KG1 (cell line): ENCODE measurements at places on chromosomes 5 and 9.

- no peak for DNase-seq
Measured at GRCh38 chr5:56605231-56605630, 210.1 kb upstream of the MAP3K1 start.

GRCh38 chr9:101738566-101739183, at the start of gene GRIN3A:
Gene GRIN3A, minus strand, starts transcription at chr9:101738647. Its CDS starts 668 bp downstream, at chr9:101737979.
- no peak for DNase-seq

GRCh38 chr9:121779381-121780117, 128.1 kb downstream of the DAB2IP start:
- no peak for DNase-seq

DNA sequence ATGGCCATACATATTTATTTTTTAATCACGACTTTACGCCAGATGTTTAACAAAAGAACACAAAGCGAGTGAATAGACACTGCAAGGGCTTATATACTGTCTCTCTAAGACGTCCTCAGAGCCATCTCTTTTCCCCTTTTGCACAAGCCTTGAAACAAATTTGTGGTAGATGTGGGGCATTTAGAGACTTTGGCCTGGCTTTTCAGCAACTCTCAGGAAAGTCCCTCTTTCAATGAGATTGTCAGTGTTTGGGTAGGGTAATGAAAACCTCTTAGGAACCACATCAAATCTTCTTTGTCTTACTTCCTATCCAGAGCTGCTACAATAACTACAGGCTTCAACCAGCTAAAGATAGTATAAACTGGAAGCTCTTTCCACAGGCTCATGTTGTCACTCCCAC, 380.0 kb downstream of the ANXA1 start:
- DNase-seq = no peak

GRCh38 chr9:133113949-133114885, 6.8 kb downstream of the RALGDS start:
- DNase-seq = no peak

DNA sequence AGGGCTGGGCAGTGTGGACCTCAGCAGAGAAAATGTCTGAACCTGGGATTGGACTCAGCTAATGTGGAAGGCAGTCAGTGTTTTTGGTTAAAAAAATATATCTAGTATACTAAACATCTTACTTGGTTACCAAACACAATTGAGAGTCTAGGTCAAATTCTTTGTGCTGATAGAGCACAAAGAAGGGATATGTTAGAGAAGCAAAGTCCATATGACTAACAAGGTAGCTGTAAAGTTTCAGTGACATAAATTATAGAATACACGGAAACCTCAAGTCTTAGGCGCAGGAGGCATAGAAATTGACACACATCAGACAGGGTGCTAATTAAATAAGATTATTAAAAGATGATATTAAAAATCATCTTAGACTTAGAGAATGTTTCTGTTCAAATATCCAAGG, 718.3 kb downstream of the TLR4 start:
- DNase-seq = no peak

GRCh38 chr9:79884546-79884945, 312.8 kb downstream of the TLE4 start:
- no peak for DNase-seq

DNA sequence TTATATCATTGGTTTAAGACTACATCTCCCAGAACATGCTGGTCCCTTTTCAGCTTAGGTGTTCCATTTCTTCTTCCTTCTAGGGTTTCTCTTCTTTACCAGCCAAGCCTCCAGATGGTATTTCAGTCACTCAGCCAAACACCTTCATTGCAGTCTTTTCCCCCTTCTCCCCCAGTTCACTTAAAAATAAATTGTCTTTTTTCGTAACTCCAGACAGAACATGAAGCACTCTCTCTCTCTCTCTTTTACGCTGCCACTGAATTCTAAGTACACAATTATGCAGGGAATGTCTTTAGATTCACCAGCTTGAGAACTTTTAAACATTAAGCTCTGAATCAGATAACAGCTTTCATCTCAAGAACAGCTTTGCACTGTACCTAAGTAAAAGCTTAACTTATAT, 419.7 kb upstream of the BRINP1 start:
- DNase-seq = no peak

DNA sequence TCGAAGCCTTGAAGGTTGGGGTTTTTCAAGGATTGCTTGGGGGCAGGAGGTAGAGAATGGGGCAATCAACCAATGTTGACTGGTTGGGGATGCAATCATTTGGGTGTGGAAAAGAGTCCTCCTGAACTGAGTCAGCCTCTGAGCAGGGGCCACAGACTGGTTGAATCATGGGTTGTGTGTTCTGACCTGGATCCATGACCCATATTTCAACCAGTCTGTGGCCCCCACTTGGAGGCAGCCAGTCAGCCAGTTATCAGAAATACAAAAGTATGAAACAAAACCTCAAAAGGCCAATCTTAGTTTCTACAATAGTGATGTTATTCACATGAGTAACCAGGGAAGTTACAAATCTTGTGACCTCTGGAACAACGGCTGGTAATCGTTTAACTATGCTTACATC, 81.4 kb upstream of the RANBP6 start:
- DNase-seq = no peak

GRCh38 chr5:88659529-88660263, 223.3 kb downstream of the MEF2C start:
- no peak for DNase-seq

- DNase-seq = no peak
Measured at GRCh38 chr5:73443829-73444498, 4.6 kb downstream of the FOXD1 start.

GRCh38 chr5:7395947-7396712, at the start of gene ADCY2:
Gene ADCY2, plus strand, starts transcription at chr5:7396138. Its CDS starts 159 bp downstream, at chr5:7396297.
- DNase-seq = no peak

DNA sequence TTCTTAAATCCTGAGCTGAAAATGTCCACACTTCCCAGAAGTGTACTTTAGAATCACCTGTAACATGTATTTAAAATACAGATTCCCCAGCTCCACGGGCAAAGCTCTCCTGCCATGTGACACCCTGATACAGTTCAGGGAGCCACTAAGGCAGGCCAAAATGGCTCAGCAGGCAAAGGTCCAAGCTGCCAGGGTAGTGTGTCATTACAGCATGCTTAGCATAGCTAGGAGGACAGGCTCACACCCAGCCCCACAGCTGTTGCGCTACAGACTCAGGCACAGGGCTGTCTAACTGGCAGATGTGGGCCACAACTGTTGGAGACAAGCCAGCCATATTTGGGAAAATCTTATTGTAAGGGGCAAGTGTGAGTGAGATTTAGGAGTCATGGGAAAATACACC, 73.0 kb downstream of the C9orf85 start:
- no peak for DNase-seq

DNA sequence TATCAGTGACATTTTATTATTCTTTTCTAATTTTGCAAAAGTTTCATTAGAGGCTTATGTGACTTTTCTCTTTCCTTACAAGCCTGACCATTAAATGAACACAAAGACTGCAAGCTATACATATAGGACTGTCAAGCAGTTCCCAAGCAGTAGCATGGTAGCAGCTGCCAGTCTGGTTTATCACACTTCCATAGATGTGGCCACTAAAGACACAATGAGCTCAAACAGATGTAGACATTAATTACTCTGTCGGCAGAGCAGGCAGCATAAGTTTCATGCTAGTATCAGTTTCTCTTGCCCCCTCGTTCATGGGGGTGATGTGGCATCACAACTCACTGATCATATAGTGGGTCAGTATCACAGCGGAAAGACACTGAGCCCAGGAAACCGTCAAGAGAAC, 89.5 kb downstream of the CDH10 start:
- no peak for DNase-seq

DNA sequence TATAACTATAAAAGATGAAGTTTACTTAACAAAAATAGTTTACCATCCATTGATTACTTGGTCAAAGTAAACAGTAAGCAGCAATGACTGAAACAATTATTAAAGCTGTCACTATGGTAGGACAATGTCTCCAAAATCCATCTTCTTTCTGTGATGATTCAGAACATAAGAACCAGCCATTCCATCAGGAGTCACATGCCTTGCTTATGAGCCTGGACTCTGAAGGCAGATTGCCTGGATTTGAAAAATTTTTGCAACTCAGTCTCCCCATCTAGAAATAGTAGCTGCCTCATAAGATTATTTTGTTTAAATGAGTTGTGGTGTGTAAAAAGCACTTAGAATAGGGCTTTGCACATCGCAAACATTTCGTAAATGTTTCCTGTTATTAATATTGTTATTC, 136.2 kb downstream of the LIFR start:
- no peak for DNase-seq

- no peak for DNase-seq
Measured at GRCh38 chr5:54412913-54413312, 42.6 kb upstream of the HSPB3 start.

GRCh38 chr5:177530638-177531037, 13.9 kb upstream of the DDX41 start:
- DNase-seq = no peak

- DNase-seq = no peak
Measured at GRCh38 chr5:80071510-80072021, 36.4 kb downstream of the THBS4 start.

- no peak for DNase-seq
Measured at GRCh38 chr9:33142535-33142934, 24.6 kb downstream of the B4GALT1 start.

GRCh38 chr5:176738637-176739250, 71.6 kb upstream of the UNC5A start:
- DNase-seq = no peak

GRCh38 chr9:20242510-20243189, 379.6 kb downstream of the MLLT3 start:
- DNase-seq = peak; percentile 18

GRCh38 chr5:151178777-151179488, 21.4 kb upstream of the ANXA6 start:
- DNase-seq = no peak

- no peak for DNase-seq
Measured at GRCh38 chr5:169099801-169100734, 200.9 kb downstream of the SLIT3 start.

GRCh38 chr9:75644649-75645048, 245.8 kb upstream of the PCSK5 start:
- no peak for DNase-seq

DNA sequence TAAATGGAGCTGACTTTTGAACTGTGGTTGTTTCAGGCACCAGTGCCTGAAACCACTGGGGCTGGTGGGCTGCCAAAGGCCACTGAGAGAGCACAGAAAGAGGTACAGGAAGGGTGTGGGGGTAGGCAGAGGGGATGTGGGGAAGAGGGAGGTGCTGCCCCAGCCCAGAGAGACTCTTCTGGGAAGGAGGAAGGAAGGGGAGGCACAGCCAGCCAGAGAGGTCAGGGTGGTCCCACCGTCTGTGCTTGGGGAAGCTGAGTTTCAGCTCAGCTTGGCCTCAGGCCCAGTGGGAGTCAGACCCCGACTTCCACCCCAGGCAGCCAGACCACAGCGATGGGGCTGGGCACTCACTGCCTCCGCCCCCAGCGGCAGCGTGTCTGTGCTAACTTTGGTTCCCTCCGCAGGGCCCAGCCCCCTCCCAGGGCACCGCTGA, 8.6 kb upstream of the PHYKPL start:
- peak; percentile 90 for DNase-seq

DNA sequence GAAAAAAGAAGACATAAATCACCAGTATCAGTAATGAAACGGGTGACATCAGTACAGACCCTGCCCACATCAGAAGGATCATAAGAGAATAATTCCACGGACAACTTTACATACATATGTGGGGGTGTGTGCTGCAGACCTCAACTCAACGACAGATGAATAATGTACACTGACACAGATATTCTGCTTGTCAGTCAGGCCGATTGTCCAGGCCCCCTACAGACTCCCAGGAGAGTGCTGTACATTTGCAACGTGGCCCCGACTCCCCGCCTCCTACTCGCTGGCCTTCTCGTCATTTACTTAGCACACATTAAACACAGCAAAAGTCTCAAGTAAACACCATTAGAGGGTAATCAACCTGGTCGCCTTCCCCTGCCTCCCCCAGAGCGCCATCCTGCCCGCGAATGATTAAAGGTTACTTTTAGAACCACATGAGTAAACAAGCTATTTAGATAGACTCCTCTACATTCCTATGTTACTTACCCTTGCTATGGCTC, 3.5 kb upstream of the TMED9 start:
- DNase-seq = no peak

DNA sequence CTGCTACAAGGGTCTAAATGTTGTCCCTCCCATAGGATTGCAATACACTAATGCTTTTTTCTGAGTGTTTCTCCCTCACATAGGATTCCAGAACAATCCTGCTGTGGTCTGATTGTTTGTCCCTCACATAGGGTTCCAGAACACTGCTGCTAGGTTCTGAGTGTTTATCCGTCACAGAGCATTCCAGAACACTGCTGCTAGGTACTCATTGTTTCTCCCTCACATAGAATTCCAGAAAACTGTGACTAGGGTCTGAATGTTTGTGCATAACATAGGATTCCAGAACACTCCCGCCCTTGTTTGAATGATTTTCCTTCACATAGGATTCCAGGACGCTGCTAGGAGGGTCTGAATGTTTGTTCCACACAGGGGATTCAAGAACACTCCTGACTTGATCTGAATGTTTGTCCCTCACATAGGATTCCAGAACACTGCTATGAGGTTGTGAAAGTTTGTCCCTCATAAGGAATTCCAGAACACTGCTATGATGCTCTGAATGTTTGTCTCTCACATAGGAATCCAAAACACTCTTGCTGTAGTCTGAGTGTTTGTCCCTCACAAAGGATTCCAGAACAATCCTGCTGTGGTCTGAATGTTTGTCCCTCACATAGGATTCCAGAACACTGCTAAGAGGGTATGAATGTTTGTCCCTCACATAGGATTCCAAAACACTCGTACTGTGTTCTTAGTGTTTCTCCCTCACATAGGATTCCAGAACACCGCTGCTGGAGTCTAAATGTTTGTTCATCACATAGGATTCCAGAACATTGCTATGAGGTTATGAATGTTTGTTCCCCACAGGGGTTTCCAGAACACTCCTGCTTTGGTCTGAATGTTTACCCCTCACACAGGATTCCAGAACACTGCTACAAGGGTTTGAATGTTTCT, 213.5 kb downstream of the FOXD4L6 start:
- DNase-seq = no peak

DNA sequence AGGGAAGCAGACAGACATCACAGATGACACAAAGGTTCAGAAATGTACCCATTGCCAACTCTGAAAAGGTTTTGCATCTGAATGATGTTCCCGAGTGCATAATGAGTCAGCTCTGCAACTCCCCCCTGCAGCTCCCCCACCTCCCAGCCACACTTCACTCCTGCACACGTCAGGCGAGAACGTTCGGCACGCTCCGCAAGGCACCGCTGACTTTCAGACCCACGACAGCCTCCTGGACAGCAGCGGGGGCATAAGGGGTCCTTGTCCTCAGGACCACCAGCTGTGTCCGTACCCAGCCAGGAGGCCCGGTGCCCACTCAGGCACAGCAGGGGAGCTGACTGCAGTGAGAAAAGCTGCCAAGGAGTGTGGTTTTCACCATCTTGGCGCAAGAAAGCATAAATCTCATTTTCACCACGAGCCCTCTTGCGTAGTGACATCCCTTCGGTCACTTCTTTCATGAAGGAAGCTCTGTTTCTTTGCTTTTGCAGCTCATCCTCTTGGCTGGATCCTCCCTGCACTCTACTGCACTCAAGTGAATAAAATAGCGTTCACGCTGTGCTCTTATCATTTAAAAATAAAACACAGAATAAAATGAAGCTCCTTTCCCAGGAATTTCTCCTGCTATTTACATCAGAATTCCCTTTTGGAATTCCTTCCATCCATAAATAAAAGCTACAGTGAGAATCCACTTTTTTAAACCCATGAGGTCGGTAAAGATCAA, 9.9 kb downstream of the GFPT2 start:
- DNase-seq = no peak
